Erythroblast (primary cell): ENCODE measurements at places on chromosomes 16 and 17.

DNA sequence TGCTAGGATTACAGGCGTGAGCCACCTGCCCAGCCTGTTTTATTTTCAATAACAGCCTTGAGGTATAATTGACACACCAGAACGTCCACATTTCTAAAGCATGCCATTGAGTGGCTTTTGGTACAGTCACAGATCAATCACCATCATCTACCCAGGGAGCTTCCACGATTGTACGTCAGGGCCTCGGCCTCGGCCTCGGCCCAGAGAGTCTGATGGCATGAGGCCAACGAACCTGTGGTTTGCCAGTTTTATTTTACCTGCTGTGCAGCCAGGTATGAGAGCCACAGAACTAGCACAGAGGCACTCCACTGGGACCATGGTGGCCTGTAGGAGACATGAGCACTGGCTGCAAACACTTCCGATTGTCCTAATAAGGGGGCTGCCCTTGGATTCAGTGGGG lies 8.3 kb downstream of the UBALD1 start:
- no peak for DNase-seq

DNA sequence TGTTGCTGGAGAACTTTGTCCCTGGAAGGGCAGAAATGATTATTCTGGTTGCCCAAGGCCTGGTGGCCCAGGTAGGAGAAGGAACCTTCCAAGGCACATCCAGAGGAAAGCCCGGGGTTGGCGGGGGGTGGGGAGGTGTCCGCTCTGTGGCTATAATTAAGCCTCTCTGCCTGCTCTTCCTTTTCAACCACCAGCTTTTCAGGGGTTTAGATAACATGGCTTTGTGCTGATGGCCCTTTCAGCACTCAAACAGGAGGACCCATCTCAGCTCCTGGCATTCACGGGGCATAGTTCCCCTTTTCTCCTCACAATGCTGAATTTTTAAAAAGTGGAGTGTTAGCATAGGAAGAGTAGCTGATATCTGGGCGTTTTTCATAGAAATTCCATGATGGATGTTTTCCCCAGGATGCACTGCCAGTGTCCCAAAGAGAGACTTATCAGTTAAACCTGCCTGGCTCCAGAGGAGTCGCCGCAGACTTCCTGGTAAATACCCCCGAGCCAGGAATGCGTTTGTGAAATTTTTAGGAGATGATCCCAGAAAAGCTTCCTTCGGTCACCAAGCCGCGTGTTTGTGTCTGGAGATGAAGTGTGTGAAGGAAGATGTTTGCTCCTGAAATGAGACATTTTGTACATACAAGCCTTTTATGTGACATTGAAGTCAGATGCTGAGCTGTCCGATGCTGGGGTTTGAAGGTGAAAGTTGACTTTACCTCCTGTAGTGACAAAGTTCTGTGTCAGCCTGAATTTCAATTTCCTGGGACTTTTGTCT lies 188.5 kb downstream of the MSI2 start:
- no peak for DNase-seq

- DNase-seq: no peak
Observed at GRCh38 chr17:802901-803881, 21.0 kb downstream of the MRM3 start.

DNA sequence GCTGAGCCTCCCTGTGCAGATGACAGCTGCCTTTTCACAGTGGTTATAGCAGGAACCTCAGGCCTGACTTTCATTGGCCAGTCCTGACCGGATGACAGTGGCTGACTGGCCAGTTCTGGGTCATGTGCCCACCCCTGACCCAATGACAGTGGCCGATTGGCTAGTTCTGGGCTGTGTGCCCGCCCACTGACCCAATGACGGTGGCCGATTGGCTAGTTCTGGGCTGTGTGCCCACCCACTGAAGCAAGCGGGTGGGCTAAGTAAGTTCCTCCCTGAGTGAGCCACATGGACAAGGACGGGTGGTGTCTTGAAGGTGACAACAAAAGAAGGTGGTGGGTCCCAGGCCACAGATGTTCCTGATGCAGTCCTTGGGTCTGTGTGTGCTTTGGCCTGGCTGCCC lies 9.5 kb downstream of the DEF8 start:
- DNase-seq: peak; percentile 37

GRCh38 chr17:48001197-48001596 lies 30.3 kb downstream of the CDK5RAP3 start:
- DNase-seq: no peak

DNA sequence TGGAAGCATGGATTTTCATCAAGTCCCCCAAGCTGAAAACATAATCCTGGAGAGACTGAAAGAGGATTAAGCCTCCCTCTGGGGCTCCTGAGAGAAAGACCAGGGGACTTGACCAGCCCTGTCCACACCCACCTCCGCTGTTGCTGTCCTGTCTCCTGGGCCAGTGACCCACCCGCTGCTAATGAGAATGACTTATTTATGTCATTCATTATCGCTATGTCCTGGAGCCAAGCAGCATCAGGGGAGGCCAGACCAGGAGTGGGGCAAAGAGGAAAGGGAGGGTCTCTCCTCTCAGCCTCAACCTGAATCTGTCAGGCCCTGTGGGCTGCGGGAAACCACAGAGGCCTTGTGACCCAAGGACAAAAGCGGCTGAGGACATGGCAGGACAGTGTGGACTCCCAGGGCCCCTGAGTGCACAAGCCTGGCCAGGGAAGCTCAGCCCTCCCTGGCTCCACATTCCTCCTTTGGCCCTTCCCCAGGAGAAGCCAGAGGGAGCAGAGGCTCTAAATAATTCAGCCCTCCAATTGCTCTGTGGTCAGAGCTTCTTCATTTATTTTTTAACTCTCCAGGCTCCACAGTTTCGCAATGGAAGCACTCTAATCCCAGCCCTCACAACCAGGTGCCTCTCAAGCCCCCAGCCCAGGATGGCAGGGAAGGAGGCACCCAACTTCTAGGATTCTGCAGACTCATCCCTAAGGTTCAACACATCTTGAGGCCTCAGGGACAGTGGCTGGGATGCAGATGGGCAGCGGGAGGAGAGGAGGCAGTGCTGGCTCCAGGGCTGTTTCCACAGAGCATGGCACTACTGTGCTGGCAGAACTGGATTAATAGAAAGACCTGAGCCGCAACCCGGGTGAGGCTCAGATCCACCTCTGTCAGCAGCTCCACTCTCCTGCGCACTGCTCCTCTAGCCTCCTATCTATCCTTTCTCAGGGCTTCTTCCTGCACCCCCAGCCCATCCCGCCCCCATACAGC lies 19.1 kb downstream of the CUEDC1 start:
- no peak for DNase-seq

DNA sequence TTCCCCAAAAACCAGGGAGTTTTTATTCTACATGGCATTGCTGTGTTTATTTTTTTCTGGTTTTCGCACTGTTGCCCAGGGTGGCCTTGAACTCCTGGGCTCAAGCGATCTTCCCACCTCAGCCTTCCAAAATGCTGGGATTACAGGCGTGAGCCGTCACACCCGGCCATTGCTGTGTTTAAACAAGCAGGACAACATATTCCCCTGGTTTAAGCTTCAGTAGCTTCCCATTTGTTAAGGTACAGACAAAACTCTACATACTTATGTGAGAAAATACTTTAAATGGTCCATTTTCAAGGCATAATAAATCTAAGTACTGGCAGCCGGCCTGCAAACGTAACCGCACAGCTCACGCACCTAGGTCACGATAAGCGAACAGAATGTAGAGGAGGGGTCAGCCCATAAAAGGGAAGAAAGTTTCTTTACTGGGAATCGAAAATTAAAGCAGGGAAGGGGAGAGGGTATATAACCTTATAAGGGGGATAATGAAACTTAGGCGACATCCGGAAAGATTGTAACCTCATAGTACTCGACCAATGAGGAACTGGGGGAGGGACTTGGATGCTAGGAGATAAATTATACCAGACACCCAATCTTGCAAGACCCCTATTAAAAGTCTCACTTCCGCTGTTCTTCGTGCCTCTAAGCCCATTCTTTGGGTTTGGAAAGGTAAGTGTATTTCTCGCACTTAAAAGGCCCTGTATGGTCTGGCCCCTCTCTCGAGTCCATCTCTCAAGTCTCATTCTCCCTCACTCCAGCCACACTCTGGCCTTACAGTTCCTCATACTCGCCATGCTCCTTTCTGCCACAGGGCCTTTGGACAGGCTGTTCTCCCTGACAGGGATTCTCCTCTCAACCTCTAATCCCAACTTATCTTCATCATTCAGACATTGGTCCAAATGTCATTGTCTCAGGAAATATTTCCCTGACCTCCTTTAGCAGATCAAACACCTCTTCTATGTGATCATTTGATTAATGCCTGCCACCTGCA lies 59.2 kb downstream of the TEX14 start:
- no peak for DNase-seq

DNA sequence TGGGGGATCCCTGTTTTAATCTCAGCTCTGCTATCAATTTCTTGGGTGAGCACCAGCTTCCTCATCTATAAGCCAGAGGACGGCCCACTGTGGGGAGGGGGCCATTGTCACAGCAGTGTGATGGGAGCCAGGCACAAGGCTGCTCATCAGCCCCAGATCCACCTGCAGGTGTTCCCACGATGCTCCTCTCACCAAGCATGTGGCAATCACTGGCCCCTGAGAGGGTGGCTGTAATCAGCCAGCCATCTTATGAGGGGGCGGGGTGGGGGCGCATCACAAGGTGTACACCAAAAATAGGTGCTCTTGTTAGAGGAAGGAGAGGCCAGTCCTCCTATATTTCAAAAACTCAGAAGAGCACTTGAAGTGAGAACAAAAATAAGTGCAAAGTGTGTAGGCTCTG lies 31.2 kb downstream of the HNF1B start:
- no peak for DNase-seq

DNA sequence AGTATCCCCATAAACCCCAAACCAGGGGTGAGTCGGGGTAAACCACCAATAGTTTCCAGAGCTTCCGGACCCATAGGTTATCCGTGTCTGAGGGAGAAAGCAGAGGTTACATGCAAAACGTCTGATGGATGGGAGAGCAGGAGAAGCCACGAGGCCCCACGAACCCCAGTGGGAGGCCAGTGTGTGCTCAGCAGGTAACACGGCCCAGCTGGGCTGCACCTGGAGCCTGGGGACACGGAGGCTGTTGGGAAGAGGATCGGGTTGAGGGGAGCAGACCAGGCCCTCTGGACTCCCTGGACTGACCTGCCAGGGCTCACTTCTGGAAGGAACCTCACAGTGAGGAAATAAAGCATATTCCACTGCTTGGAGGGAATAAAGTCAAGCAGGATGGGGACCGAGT lies 78.1 kb downstream of the SEC14L1 start:
- DNase-seq: no peak
